ENCODE measurements at places on chromosomes 5 and 9.

DNA sequence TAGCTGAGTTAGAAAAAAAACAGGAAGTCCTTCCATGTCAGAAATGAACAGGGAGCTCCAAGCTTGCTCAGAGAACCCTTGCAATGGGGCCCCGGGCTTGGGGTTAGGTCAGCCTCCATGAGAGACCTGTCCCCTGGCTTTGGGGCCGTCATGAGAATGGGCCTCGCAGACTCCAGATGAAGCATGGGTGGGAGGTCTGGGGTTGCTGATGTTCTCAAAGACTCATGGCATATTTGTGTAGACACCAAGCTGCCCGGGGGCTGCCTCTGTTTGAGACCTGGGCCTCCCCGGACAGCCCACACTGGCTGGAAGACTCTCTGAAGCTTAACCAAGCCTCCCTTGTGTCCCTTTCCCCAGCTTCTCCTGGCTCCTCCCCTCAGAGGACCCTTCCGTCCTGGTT is 186.3 kb downstream of the IRX2 start:
- no peak for DNase-seq

GRCh38 chr5:150624334-150625163 is 15.9 kb upstream of the SYNPO start:
- DNase-seq, result peak; percentile 70

GRCh38 chr9:119334745-119335144 is 34.5 kb downstream of the BRINP1 start:
- no peak for DNase-seq

- DNase-seq, result no peak
These were observed 363.7 kb downstream of the CSNK1G3 start for GRCh38 chr5:123875561-123876275.

- DNase-seq, result no peak
These were observed 4.0 kb downstream of the RGS7BP start for GRCh38 chr5:64509828-64510227.

DNA sequence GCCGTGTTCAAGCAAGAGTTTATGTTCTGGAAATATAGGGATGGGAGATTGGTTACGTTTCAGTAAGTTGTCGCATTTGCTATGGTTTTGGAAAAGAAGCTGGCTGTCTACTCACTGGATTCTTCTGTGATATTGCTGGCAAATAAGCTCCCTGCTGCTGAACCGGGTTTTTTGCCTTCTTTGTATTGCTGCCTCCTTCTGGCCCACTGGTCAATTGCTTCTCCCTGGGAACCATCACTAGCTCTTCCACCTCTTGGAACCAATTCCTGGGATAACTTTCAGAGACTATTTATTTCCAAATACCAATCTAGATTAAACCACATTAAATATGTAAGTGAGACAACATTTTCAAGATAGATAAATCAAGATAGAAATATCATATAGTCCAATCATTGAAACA is 43.0 kb downstream of the NUDT12 start:
- peak; percentile 21 for DNase-seq

- no peak for DNase-seq
These were observed 152.5 kb downstream of the ESM1 start for GRCh38 chr5:54832858-54833257.

DNA sequence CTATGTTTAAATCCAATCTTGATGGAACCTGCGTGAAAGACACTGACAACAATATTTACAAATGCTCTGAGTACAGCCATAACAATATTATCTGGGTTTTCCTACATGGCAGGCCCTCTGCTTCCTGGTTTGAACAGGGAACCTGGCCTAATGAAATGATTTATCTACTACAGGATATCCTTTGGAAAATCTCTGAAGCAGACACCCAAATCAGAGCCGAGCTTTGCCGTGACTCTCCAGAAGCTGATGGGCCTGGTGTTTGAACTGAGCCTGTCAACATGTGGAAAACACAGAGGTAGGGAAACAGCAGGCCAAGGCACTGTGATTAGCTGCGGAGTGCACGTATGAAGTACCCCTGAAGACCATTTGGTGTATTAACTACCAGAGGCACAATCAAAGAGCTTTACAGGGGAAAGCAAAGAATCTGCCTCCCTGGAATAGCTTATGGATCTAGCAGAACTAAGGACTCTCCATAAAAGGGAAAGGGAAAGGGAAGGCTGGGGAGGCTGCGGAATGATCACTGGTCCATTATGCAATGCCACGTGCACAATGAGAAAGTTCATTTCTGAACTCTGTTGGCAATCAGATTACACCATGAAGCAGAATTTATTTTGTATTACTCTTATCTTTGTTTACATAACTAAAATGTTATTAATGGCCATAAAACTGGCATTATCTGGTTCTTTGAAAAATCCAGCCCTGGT is 321.9 kb downstream of the EBF1 start:
- DNase-seq, result no peak

GRCh38 chr5:28548856-28549255 is 1510.5 kb upstream of the CDH9 start:
- DNase-seq, result no peak

DNA sequence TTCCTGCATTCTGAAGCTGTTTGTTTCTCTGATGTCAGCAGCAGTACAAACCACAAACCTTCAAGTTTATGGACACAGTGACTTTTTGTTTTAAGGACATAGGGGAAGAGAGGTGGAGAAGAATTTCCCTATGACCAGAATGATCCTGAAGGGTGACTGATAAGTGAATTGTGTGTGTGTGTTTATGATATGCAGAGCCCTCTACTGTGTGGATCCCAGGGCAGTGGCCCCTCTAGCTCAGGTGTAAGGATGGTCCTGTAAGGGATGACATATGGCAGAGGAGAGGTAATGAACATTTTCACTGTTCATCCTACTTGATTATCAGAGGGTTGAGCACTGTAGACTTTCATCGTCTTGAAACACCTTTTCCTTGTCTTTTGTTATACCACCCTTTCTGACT is 30.6 kb upstream of the TMED7 start:
- no peak for DNase-seq

GRCh38 chr5:124260921-124261515 is 485.4 kb downstream of the ZNF608 start:
- DNase-seq, result no peak

GRCh38 chr9:131045300-131046092 is 36.5 kb downstream of the LAMC3 start:
- DNase-seq, result no peak

- no peak for DNase-seq
These were observed 218.4 kb downstream of the CDK5RAP2 start for GRCh38 chr9:120361551-120361950.

GRCh38 chr5:94849821-94850736 is 231.6 kb downstream of the SLF1 start:
- peak; percentile 45 for DNase-seq

DNA sequence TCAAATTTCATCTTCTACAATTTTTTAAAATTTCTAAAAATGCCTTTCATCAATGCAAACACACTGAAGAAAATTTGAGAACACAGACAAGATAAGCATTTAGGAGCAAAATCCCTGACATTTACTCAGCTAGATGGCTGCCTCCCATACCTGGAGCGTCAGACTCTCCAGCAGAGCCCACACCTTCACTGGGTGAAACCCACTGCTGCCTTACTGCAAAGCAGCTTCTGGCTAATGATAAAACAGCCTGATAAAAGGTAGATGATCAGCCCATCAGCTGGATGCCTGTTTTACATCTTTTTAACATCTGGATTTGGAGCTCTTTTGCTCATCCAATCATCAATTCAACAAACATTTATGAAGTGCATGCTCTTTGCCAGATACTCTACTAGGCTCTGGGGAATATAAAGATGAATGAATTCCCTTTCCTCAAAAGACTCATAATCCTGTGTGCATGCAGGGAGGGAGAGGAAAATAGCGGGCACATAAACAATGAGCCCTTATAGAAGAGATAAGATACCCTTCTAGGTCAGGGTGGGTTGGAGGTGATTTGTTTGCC is 271.2 kb downstream of the SAXO1 start:
- no peak for DNase-seq

DNA sequence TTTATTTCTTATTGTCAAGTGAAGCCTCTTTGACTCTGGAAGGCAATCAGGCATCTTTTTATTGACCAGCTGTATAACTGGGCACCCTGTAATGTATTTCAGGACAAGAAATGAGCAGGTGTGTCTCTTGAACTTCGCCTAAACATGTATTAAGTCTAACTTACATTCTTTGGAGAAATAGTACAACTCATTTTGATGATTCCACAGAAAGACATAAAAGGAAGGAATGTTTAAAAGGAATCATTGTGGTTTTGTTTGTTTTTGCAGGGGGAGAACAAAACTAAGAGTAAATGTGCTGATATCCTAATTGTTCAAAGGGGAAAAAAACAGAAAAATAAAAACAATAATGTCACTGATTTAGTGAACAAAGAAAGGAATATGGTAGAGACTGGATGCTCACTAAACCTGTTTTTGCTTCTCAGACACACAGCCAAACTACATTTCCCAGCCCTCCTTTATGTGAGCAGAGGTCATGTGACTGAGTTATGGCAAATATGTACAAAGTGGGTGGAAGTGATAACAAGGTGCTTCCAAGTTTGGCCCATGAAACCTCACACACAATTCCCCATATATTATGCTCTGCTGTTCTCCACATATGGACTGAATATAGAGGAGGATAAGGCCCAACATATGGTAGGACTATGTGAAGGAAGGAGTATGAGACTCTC is 150.6 kb upstream of the ACOT12 start:
- no peak for DNase-seq

GRCh38 chr9:2634818-2635217 is 13.2 kb downstream of the VLDLR start:
- no peak for DNase-seq

DNA sequence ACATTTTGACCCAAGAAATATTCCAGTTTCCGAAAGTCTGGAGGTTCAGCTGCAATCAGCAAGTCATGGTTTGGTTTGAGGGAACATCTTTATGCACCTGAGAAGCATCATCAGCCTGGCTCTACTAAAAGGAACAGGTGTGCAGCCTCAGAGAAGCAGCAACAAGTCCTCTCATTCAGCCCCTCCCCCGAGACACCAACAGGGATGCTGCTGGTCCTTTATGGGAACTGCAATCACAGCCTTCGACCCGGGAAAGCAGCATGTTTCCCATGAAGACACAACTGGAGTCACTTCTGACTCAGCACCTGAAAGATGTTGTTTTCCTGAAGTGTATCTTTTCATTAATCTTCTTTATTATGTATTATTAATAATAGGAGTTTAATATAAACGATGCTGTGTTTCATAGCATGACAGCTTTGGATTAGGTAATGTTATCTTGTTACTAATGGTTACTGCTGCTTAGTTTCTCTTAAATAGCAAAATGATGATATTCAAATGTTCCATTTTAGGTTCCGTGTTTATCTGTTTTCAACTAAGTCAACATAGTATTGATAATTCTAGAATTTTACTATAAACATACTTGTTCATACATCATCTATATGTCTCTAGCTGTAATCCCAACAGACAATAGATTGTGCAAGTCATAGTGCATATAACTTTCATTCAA is 15.6 kb upstream of the NREP start:
- no peak for DNase-seq

DNA sequence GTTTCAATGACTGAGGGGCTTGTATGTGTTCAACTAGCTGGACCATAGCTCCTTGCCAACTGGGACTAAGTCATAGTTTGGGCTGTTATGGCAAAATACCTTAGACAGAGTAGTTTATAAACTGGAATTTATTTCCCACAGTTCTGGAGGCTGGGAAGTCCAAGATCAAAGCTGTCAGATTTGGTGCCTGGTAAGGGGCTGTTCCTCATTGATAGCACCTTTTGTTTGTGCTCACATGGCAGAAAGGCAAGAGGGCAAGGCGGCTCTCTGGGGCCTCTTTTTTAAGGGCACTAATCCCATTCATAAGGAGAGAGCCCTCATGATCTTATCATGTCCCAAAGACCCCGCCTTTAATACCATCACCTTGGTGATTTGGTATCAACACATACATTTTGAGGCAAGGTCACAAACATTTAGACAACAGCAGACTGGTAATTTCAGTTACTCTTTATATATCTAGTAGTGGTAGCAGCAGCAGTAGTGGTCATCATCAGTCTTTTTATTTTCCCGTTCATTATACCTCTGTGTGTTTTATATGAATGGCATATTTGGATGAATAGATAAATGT is 477.0 kb downstream of the CCDC171 start:
- DNase-seq, result no peak
